ENCODE measurements at places on chromosomes 12 and 14. TPM values are rescaled to one million over a fixed set of nuclear protein-coding genes. Genes with fewer than 3 reads are reported as not detected.

The ABCC9 gene
- 0.69 TPM for total RNA-seq

DNA sequence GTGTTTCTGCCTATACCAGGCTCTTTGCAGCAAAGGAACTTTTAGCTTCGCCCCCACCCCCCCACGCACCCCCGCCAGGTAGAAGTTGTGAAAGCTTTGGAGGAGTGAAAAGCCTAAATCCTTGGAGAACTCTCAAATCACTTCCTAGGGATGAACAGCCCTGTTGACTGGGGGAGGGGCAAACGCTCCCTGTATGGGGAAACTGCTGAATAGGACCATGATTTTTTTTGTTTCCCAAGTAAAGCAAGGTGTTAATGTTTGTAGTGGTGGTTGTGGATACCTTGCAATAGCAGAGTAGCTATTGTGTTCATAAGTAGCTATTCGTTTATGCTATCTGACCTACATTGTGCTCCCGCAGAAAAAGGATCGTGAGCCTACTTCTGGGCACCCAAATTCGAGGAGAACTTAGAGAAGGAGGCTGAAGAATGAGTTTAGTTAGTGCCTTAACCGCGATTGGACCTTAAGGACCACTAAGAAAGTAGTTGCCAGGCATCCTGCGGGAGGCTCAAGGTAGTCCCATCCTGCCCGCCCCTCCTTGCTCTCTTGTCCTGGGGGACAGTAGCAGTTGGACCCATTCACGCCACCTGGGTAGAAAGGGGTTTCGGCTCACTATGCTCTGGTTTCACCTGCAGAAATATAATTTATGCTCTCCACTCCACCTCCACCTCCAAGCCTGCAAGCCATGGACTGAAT lies 901 bp upstream of the NFKBIA start:
- DNase-seq = peak; percentile 56

The AQP2 gene
- total RNA-seq = not detected

DNA sequence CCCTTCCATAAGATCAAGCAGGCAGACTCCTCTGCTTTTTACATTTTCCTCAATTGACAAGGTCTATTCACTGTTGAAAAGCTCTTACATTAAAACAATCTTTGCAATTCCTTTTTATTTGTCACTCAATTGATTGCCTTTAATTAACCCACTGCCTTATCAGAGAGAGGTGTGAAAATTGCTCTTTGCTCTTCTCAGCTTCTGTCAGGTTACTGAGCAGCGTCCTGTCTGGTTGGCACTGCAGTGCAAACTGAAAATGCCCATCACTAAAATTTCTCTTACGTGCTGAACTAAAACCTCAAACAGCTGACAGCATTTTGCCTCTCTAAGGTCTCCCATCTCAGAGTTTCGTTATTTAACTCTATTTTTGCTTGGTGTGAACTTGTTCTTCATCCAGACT lies 504.1 kb upstream of the ATXN7L3B start:
- DNase-seq = no peak

DNA sequence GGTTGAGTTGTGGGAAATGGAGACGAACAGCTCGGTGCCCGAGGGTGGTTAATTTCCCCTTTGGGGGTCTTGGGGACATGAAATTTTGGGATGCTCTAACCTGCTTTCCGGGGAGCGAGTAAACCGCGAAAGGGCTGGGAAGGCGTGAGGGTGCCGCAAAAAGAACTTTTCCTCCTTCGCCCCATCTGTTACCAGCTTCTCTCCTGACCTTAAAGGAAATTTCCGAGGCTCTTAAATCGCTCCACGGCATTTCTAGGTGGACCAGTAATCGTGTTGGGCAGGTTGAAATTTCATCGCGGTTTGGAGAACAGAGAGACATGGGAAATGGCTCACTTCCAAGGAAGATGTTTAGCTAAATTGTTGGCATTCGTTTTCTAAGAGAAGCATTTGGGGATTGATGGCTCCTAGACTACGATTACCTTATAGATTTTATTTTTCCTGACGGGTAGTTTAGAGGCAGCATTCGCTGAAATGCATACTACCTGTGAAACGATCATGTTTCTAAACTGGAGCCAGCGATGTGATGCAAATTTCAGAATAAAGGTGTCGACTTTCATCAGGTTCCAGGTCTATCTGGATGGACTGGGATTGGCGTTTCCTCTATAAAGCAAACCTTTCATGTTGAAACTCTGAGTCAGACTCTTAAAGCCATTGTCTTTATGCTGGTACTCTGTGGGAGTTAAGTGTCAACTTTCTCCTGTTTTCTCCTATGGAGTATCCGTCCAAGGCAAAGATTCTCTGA lies 414.5 kb downstream of the PCNX1 start:
- peak; percentile 49 for DNase-seq

DNA sequence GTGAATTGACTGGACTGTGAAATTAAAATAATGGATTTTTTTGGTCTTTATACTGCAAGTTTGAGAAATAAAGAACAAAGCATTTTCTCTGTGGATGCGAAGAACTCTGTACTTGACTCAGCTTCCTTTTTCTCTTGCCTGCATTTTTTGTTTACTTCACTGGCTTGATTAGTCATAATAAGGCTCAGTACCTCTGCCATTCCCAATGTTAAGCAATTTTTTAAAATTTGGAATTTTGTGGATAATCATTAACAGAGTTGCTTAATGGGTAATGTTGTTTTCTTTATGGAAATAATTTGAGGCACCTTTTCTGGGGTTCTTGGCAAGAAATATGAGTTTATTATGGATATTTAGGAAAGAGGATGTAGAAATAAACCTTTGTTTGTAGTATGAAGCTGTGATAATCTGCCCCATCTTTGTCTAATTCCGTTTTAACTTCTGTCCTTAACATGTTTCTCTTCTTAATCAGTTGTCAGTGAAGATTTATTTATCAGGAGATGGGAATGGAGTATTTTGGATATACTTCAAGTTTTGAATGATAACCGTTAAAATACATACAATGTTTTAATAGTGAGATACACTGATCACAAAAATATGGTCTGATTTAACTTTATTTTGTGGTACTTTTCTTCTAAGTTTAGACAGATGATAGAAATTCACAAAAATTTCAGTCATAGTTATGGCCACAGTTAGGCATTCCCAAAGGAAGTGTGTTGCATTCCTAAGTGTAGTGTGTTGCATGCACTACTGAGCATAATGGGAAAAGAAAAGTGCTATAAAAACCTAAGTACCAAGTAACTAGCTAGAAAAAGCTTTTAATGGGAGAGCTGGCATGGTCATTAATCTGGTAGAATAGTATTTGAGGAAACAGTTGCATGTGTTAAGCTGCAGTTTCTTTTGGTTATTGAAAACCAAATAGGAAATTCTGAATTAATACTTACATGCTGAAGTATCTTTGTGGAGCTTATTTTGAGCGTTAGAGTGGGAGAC lies 27.7 kb downstream of the WNK1 start:
- DNase-seq = no peak

DNA sequence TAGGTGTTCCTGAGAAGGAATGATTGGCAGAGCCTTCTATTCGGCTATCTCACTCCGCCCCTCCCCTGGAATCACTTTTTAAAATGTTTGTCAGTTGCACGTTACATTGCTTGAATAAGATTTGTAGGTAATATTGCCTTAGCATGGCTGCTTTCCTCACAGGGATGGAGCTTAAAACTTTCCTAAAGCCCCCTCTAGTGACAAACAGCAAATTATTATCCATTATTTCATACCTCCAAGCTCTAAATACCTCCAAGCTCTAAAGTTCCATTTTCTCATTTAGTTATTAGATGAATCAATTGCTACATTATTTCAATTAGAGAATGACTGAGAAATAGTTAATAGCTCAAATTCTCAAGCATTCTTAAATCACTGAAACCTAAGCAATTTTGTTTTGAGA lies 5.1 kb upstream of the SPATA7 start:
- DNase-seq = no peak

The AICDA gene
- not detected for total RNA-seq

DNA sequence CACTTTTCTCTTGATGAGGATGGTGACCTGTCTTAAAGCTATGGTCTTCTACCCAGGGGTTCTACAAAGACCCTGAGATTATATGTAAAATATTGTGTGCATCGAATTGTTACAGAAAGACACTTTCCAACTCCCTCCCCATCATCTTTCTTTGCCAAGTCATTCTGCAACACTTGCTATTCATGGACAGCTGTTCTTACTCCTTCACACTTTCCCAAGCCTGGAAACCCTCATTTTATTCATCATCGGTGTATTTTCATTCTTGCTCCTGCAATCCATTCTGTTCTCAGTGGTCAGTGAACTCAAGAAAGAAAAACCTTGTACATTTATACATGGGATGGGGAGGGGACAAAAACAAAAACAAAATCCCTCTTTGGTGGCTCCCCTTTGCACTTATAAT lies 90.5 kb upstream of the STXBP6 start:
- no peak for DNase-seq

The DNAJC22 gene
- 34.2 TPM for total RNA-seq

The TMTC1 gene
- total RNA-seq = 6.3 TPM

DNA sequence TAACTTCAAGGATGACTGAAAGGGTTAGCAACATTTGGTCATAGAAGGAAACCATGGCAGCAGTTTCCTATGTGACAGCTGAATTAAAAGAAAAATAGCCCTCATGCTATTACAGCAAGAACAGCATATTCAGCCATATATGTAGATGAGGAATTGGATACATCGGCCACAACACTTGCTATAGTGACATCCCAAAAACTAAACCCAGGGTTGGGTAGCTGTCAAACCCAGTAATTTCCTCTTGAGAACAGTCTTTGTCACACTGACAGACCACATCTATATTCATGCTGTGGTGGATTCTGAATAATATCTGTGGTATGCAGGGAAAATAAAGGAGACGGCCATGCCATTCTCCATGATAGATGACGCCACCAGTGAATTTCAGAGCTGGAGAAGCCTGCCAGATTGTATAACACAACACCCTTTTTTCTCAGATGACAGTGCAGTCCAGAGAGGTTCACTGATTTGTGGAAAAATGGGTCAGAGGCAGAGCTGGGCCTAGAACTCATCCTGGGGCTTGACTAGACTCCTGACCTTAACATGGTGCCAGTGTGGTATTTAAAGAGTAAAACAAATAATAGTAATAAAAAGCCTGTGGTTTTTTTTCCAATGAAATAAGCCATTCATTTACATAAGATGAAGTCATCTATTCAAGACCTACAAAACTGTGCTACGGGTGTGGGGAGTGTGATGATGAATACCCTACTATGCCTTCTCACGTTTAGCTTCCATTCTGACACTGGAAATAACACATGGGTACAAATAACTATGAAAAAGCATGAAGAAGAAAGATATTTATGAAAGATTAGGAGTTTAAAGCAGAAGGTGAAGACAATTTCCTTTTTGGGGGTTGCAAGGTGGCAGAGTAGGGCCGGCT lies 32.3 kb downstream of the EFCAB11 start:
- DNase-seq = no peak

- DNase-seq = no peak
These were observed 28.3 kb upstream of the HIGD1C start for GRCh38 chr12:50924131-50924438.

- DNase-seq = no peak
These were observed 313.3 kb downstream of the DUSP6 start for GRCh38 chr12:89038831-89039512.

GRCh38 chr14:97298331-97298730 lies 501.1 kb downstream of the VRK1 start:
- DNase-seq = no peak

DNA sequence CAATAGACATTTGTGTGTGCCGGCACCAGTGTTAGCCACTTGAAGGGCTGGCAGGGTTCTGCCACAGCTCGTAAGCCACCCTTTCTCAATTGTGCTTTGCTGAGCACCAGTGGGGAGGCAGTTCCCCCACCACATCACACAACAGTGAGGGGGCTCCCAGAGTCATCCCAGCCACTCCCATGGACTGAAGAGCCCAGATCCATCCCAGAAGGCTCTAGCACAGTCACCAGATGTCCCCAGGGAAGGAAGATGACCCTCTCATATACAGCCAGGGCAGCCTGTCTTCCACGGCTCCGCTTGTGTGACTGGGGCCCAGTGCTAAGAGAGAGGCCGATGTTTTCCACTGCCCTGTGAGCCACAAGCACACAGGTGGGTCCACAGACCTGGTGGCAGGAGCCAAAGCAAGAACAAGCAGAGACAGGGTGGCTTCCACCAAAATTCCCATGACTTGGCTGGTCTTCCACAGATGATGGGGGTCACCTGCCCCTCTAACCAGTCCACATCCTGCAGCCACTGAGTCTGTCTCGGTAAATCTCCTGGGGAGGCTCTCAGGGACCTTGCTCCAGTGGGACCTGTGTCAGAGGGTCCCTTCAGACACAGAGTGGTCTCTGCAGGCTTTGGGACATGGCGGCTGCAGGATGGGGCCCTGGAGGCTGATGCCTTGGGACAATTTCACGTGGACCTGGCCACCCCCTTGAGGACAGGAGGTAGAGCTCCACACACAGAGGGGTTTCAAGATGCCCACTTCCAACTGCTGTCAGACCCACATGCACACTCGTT lies 71.9 kb upstream of the DDX11 start:
- no peak for DNase-seq

GRCh38 chr14:93655078-93655750 lies 133.1 kb downstream of the PRIMA1 start:
- peak; percentile 29 for DNase-seq

DNA sequence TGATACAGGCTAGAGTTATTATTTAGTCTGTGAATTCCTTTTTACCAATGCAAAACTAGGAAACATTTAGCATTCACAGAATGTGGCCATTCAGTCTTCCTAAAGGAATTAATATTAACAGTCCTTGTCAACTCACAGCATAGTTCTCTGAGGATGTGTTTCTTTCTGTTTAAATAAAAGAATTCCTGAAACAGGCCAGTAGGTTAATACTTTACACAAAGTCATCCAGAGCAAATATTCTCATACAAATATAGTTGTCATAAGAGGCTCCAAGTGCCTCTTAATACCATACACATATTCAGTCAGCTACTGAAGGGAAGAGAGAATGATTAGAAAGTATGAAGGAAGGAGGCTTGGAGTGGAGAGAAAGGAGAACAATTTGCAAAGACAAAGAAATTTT lies 120.1 kb downstream of the LMNTD1 start:
- DNase-seq = no peak

DNA sequence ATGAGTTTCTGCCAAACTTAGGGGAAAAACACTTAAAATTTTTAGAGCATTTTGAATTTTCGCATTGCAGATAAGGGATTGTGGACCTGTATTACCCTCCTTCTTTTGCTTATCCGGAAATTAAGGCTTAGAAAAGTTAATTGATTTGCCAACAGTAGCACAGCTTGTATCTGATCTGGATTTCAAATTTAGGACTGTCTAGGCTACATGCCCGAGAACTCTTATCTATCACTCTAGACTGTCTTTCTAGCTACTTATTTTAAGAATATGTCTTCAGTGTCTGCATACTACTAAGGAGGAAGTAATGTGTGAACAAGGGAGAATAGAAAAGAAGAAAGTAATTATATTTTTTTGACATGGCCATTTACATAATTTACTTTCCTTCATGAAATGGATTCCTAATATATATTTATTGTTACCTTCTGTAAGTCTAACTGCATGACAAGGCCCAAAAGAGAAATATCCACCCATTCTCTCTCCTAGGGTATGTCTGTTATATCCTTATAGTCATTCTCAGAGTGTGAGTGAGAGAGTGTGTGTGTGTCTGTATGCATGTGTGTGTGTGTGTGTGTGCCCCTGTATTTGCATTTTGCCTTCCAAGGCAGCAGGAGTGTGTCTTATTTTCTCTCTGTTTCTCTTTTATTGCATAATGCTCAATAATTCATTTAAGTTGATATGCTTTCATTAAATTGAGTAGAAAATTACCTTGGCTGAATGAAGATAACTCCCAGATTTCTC lies 132.1 kb downstream of the SLC5A8 start:
- DNase-seq = no peak

- DNase-seq = no peak
These were observed 3.3 kb downstream of the NEMF start for GRCh38 chr14:49849213-49849847.

The FERMT2 gene
- 6.3 TPM for total RNA-seq

The GPRC5D gene
- not detected for total RNA-seq

GRCh38 chr12:107526555-107527180 lies 158.9 kb upstream of the PWP1 start:
- DNase-seq = no peak

Measured in colonic mucosa (tissue), 4 donors.